NCI-H2227 treated with DMSO at 0.1 percent for 48 hours (cell line): ENCODE measurements at places on chromosomes 7 and 10.

DNA sequence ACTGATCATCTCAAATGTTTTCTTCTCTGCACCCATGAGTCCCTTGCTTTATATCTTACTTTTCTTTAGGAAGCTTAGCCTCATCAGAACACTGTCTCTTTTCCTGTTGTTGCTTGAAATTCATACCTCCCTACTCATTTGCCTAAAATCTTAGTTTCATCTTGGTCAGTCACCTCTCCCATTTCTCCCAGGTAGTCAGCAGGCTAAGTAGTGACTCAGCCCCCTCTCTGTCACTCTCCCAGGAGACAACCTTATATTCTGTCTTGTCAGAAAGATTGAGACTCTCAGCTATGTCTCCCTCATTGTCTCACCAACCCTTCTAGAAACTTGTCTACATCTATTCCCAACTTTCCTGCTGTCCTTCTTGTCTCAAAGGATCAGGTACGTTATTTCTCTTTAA, 280.9 kb downstream of the BBS9 start:
- DNase-seq, result no peak

- DNase-seq, result no peak
Measured at GRCh38 chr10:110023785-110024465, 16.1 kb downstream of the ADD3 start.

- no peak for DNase-seq
Measured at GRCh38 chr7:4468320-4469102, 213.6 kb upstream of the FOXK1 start.

DNA sequence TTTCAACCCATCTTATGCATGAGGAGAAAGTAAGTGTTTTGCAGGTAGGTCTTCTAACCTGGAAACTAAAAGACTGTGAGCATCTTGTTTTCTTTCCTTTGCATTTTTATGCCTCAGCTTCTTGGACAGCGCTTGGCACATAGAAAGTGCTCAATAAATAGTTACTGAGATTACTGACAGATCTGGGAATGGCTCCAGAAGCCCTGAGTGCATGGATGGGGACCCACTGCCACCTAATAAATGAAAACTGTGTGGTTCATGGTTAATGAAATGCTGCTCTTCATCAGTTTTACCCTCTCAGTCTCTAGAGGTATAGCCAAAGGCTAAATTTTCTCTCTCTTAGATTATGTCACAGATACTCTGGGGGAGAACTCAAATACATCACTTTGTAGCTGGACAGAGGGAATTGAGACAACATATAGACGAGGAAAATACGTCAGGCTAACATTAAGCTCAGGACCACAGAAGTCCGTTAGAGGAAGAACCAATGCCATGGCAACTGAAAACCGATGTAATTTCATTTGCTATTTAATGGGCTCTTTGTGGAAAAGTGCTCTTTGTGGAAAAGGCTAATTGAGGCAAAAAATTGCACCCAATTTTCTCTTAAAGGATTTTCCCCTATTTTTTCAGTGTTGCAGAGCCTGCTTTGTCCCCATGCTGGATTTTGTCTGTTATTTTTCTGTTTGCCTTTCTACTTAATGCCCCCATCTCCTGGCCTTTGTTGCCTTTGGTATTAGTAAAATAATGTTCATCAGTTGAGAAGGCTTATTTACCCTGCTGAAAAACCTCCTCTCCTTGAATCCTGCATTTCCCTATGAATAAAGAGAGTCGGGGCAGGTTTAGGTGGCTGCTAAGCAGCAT, 17.8 kb downstream of the ASB4 start:
- peak; percentile 63 for DNase-seq

DNA sequence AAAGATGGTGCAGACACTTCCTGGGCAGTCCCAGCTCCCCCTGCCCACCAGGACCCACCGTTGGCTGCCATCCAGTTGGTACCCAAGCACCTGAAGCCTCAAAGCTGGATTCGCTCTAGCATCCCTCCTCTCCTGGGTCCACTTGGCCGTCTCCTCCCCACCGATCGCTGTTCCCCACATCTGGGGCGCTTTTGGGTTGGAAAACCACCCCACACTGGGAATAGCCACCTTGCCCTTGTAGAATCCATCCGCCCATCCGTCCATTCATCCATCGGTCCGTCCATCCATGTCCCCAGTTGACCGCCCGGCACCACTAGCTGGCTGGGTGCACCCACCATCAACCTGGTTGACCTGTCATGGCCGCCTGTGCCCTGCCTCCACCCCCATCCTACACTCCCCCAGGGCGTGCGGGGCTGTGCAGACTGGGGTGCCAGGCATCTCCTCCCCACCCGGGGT, 14.5 kb upstream of the LIMK1 start:
- DNase-seq, result no peak

DNA sequence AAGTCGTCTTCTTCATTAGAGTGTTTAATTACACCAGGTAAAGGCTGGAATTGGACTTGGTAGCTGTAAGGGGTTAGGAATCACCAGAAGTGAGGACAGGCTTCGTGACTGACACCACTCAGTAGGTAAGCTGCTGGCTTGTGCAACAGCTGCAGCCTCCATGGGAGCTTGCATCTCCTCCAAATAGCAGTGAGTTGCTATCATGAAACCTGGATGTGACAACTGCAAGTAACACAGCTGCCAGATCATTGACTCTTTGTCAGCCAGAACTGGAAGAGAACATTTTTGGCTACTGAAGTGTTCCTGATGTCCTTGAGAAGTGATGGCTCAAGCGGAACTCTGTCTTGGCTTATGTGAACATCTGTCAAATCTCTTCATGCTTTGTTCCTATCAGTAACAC, 64.1 kb upstream of the MSRB2 start:
- DNase-seq, result no peak

GRCh38 chr10:21230219-21230618, 295.3 kb downstream of the SKIDA1 start:
- DNase-seq, result no peak
